ENCODE measurements at places on chromosomes 3 and 15.

DNA sequence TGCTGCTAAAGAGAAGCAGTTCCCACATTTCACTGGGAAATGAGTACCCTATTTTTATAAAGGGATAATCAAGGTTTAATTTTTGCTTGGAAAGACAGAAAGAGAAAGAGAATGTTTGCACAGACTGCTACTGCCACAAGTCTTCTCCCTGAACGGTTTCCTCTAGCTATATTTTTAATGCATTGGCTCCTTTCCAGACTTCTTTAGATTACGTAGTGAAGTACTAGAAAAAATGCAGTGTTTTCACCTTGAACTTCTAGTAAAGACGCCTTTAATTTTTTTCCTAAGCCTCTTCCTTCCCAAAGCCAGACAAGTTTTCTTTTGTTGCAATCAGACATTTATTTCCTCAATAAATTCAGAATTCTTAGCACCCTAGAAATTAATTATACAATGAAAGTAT is 248.3 kb upstream of the CCDC54 start:
- DNase-seq: no peak

GRCh38 chr15:42134617-42135245 is 21.7 kb downstream of the PLA2G4F start:
- no peak for DNase-seq

GRCh38 chr3:36823806-36824205 is 59.5 kb upstream of the DCLK3 start:
- no peak for DNase-seq

DNA sequence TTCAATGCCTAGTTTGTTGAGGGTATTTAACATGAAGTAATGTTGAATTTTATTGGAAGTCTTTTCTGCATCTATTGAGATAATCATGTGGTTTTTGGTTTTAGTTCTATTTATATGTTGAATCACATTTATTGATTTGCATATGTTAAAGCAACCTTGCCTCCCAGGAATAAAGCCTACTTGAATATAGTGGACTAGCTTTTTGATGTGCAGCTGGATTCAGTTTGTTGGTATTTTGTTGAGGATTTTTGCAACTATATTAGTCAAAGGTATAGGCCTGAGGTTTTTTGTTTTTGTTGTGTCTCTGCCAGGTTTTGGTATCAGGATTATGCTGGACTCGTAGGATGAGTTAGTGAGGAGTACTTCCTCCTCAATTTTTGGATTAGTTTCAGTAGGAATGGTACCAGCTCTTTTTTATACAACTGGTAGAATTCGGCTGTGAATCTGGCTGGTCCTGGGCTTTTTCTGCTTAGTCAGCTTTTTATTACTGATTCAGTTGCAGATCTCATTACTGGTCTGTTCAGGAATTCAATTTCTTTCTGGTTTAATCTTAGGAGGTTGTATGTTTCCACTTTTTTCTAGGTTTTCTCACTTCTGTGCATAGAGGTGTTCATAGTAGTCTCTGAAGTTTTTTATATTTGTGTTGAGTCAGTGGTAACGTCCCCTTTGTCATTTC is 209.8 kb upstream of the RBMS3 start:
- DNase-seq: no peak

GRCh38 chr3:38980938-38981337 is 70.8 kb downstream of the SCN11A start:
- DNase-seq: no peak

DNA sequence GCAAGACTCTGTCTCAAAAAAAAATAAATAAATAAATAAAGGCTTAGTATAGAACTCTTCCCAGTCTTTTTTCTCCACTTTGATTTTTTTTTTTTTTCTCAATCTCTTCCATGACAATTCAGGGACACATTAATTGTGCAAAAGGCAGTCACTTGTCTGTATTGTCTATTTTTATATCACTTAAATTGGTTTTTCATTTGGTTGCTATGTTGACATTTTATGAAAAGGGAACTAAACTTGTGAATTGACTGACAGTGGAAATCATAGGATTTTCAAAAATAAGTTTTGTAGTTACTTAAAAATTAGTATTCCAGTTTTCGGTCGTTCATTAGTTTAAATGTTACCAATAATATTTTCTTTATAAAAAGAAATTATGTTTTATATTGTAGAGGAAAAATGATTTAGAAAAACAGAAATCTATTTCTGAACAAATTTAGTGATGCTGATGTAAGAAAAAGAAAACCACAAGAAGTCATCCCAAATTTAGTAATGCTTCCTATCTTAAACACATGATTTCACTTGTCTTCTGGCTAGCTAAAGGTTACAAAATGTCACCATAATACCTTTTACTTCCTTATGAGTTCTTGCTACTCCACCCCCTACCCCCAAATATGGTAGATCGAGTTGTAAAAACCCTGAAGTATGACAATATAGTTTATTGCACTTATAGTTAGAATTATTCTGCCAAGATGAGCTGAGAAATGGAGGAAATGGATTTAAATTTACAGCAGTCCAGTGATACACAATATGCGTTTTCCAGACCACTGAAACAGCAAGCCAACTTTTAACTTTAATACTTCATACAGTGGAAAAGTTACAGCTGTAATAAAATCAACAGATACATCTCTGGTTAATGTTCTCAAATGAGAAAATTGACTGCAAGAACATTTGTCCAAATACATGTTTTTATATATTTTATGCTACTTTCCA is 37.0 kb downstream of the PPARG start:
- no peak for DNase-seq

- peak; percentile 26 for DNase-seq
These were observed 85.3 kb upstream of the MBNL1 start for GRCh38 chr3:152183473-152183872.

DNA sequence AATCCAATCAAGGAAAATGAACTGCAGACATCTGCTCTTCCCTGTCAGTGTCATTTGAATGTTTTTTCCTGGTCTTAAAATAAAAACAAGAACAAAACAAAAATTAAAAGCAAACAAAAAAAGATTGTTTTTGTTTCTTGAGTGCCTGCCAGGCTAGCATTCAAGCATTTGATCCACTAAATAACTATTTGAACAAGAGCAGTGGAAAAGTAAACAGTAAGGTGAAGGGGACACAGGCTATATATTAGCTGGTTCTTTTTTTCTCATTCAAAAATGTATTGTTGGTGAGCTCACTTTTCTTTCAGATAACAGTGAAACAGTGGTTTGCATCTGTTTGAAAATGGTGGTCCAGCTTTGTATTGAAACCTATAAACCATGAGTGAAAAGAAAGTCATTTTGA is 586.9 kb upstream of the SGO1 start:
- DNase-seq: no peak

GRCh38 chr3:39408493-39409372 is 2.2 kb downstream of the RPSA start:
- no peak for DNase-seq

DNA sequence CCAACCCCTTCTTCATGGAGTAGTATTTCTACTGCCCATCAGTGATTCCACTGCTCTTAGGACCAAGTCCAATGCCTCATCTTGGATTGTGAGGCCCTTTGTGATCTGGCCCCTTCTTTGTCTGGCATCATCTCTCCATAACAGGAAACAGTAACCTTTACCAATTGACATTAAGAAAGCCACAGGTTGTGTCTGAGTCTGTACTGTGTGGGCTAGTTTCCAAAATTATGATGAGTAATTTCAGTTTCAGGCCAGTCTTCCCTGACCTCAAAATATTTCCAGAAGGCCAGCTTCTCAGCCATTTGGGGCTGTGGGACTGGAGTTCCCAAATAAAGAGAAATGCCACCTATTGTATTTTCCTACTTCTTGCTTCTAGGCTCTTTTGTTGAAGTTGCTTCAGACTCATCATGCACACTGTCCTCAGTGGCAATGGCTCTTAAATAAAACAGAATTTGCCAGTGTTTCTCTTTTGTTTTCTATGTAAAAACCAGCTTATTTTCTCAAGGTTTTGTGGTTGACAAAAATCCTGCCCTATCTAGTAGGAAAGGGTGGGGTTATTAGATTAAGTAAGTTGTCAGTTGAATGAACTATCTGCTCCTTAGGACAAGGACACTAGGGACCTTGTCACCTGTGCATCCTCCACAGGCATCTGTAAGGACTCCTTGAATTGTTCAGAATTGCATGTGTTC is 47.0 kb upstream of the ACKR4 start:
- no peak for DNase-seq

GRCh38 chr3:37687966-37688365 is 173.7 kb upstream of the CTDSPL start:
- no peak for DNase-seq

DNA sequence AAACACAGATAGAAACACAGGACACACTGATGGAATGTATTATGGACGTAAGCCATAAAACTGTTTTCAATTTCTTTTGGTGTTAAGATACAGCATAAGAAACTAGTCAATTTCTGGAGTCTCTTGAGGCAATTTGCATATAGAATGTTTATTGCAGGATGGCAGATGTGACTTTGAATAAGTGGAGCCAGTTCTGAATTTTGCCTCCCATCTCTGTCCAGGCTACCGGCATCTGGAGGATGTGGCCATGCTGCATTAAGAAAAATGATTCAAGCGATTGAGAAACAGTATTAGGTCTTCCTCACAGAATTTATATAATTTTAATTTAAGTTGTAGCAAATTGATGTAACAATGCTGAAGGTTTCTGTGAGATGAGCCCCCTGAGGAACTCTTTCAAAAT is 81.5 kb downstream of the CHST2 start:
- DNase-seq: no peak

DNA sequence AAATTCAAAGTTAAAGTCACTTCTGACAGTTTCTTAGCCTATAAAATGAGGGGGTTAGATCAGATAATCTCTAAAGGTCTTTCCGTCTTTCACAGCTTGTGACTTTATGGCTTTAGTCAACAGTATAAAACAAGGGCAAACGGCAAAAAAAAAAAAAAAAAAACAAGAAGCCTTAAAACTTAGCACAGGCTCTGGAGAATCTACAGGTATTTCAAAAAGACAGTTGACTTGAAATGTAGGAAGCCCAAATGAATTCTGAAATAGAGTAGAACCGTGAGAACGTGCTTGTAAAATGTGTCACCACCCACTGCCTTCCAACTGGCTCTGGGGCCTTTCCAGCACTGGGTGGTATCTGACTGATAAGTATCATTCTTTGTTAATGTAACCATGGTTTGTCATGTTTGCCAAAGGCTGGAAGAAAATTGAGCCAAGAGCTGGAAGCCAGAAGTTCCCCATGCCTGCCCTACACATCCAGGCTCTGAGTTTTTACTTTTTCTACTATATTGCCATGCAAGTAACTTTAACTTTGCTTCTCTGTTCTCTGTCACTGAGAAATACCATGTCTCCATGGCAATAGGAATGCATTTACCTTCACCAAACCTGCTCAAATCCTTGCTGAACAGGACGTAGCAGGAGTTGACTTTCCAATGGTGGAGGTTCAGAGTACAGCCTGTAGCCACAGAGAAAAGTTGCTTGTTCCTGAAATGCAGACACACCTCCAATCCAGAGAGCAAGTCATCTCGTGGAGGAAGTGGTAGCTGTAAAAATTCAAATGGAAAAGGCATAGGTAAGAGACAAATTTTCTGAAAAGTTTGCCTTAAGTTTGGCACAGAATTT is 35.8 kb upstream of the THSD4 start:
- no peak for DNase-seq

DNA sequence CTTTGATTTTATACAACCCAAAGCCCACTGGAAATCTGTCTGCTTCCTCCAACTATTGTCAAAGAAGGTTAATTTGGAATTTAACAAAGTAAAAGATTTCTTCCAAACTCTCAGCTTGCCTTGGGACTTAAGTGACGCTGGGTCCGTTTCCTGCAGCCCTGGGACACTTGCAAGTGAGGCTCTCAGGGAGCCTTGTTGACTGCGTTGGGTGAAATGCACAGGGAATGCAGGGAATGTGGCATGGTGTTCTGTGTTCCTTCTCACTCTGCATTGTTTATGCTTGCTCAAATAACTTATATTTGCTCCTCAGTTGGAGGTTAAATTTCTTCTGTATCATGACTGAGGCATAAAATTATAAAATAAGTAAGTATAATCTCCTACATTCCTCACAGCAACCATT is 60.9 kb upstream of the TJP1 start:
- DNase-seq: peak; percentile 31

DNA sequence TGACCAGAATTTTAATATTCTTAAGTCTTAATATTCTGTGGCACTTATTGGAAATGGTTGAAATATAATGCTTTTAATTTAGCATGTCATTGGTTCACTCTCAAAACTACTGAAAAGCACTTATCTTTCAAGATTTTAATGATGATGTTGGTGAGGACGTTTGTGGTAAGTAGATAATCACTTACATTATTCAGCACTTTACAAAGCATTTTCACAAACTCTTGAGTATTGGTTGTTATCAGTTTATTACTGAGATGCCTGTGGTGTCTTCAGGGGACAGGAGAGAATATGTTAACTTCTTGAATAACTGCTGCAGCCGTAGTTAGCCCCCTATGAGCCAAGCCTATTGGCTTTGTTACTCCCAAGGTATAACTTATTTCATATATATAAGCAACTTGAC is 15.2 kb downstream of the TGFBR2 start:
- no peak for DNase-seq

- no peak for DNase-seq
These were observed 20.0 kb downstream of the SLC35G2 start for GRCh38 chr3:136838641-136839555.

GRCh38 chr3:97938444-97938843 is 33.8 kb downstream of the RIOX2 start:
- DNase-seq: no peak

GRCh38 chr15:90597577-90597976 is 67.9 kb downstream of the CRTC3 start:
- DNase-seq: no peak

DNA sequence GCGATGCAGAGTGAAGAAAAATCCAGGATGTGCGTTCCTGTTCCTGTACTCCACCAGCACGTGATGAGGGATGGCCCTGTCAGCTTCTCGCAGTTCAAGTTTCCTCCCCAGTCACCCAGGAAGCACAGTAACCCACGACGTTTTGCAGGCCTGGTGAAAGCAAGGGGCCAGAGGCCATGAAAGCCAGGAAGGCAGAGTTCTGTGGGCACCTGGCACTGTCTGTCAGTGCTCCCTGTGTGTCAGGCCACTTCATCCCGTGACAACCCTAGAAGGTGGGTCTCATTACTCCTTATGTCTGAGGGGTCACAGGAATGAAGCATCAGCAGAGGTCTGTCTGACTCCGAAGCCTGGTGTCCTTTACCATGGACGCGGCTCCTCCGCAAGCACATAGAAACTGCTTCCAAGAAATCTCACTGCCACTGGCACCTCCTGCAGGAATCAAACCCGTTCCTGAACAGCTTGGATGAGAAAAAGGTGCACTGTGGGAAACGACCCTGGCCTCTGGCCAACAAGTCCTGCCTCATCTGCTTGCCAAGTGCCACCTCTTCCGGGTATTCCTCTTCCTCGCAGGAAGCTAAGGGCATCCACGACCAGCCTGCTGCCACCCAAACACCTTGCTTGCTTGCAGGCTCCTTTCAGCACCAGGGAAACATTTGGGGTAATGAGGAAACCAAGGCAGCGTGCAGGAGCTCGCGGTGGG is 14.6 kb downstream of the RAB43 start:
- no peak for DNase-seq
